Islet precursor cell (in vitro differentiated cells): ENCODE measurements at places on chromosomes 5 and 9.

GRCh38 chr9:105441616-105442160 lies 6.1 kb upstream of the FSD1L start:
- DNase-seq = no peak

DNA sequence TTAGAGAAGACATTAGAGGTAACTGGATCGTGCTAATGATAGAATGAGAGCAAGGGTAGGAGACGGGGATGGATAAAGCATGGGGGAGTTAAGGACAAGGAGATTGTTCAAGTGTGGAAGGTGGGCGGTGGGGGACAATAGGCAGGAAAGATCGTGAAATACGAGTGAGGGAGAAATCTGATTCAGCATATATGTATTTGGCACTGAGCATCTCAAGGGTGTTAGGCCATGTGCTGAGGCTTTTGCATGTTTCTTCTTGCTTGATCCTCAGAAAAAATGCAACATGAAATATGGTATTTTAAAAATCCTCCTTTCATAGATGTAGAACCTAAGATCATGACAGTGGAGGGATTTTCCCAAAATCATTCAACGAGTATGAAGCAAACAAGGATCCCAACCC lies 240.5 kb downstream of the PAPPA start:
- no peak for DNase-seq

DNA sequence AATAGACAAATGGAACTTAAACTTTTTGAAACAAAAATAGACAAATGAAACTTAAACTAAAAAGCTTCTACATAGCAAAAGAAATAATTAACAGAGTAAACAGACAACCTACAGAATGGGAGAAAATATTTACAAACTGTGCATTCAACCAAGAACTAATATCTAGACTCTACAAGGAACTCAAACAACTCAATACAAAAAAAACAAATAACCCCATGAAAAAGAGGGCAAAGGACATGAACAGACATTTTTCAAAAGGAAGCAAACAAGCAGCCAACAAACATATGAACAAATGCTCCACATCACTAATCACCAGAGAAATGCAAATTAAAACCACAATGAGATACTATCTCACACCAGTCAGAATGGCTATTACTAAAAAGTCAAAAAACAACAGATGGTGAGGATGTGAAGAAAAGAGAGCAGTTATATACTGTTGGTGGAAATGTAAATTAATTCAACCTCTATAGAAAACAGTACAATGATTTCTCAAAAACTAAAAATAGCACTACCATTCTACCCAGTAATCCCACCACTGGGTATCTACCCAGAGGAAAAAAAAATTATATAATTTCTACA lies 170.8 kb upstream of the RGMB start:
- no peak for DNase-seq

DNA sequence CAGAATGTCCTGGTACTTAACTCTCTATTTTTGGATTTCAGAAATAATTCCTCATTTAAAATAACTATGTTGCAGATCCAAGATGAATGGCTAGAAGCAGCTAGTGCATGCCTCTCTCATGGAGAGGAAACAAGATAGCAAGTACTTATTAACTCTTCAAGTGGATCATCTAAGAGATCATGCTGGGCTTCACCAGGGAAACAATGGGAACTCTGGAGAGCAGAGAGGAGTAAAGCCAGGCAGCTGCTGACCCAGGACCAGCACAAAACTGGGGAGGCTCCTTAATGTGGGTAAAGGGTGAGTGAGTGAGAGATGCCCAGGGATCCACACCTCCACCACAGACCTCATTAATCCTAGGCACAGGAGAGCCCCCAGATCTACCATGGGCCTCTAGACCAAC lies 897.8 kb upstream of the ACO1 start:
- DNase-seq = no peak

DNA sequence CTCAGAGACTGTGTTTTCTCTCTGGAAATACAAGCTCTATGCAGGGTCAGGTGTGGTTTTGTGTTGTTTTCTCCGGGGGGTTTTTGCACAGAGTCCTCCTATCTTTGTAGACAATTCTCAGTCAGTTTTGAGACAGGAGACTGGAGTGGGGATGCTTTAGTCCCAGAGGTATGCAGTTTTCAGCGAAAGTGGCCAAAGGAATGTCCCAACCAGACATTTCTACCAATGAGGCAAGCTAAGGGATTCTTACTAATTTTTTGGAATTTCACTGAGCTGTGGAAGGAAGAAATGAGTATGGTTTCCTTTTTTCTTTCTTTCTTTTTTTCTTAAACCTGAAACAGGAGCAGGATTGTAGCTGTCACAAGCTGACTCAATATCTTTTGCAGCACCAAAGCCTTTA lies 35.3 kb upstream of the PLPP1 start:
- DNase-seq = peak; percentile 86

- no peak for DNase-seq
Observed at GRCh38 chr9:8859416-8859815, 1059.8 kb upstream of the DMAC1 start.

- DNase-seq = no peak
Observed at GRCh38 chr5:137734331-137734730, 1.6 kb downstream of the KLHL3 start.
